ENCODE measurements at places on chromosomes 2 and 18.

- no peak for DNase-seq
Observed at GRCh38 chr2:181140928-181141327, 160.5 kb downstream of the UBE2E3 start.

DNA sequence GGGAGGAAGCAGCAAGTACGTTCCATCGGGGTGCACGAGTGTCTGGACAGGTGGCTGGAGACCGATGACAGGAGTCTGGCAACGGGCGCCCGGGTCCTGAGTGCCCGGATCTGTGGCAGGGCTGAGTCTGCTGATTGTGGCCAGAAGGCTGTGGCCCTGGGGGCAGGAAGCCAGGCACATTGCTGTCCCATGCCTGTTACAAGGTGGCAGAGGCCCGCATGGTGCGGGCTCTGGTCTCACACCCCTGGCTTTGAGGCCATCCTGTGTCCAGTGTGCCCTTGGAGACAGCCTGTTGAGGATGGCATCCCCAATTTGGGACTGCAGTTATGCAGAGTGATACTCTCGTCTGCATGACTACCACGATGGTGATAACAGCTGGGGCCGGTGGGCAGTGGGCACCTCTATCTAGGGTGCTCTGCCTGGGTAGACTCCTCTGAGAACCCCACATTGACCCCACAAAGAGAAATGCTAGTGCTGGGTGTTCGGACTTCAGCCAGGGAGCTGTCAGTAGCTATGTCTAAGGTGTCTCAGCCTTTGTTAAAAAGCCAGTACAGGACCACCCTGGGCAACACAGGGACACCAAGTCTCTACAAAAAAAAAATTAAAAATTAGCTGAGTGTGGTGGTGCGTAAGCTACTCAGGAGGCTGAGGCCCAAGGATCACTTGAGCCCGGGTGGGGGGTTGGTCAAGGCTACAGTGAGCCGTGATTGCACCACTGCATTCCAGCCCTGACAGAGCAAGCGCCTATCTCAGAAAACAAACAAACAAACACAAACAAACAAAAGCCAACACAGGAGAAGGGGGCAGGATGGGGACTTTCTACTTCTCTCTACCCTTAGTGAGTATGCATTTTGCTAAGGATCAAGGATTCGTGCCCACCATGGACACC, 88.3 kb downstream of the RHOB start:
- DNase-seq, result no peak

DNA sequence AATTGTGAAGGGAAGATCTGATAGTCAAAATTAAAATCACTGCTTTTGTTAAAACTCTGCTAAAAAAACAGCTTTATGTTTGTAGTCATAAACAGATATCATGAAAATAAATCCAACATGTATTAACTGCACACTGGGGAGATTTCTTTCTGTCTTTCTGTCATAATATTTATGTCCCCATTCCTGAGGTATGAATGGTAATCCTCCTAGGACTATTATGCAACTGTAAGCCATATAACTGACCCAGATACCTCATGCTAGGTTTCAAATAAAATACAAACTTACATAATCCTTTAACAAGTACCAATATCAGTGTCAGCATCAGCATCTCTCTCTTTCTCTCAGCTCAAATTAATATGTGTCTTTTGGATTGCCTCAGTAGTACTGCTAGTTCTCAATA, 18.2 kb downstream of the IFIH1 start:
- DNase-seq, result peak; percentile 24

DNA sequence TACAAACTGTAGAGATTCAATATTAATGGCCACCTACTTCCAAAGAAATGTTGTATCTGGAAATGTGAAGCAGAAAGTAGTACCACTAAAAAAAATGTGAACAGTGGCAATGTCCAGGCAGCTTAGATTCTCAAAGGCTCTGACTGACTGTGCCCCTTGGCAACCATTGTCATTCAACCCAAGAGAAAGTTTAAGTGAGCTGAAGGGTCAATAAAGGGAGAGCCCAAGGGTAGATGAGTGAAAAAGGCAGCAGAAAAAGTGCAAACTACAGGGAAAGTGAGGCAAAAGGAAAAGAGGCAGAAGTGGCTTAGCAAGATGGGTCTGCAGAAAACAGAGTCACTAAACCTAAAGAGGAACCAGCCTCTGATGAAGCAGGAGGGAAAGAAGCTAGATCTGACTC, 802.9 kb downstream of the CPS1 start:
- no peak for DNase-seq

DNA sequence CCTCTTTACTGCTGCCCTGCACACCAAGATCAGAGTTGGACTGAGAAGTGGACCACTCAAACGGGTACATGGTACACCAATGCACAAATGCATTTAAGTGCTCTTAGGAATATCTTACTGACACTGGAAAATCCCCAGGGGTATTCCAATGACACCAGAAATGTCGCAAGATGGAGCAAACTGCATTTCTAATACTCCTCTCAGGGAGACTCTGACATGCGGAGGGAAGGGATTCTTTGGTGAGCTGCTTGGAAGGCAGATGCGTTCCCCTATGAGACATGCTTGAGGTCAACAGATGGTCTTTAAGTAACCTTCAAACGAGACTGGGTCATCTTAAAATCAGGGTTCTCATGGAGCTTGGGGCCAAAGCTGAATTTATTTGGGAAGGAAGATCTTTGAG, 521.8 kb upstream of the TCF4 start:
- no peak for DNase-seq

GRCh38 chr2:44351088-44351487, 10.2 kb downstream of the PREPL start:
- no peak for DNase-seq

DNA sequence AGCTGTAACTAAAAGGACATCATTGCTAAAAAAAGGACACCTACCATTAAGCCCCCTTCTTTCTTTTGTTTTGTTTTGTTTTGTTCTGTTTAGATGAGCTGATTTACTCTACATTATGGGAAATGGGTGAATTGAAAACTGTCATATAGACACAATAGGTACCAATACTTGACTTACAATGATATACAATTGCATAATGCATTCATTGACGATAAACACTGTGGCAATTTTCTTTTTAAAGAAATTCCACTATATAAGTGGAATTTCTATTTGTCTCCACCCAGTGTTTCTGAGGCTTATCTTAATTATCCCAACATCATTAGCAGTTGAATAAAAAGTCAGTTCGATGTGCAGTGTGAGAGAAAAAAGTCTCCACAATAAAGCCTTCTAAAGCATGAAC, 282.1 kb downstream of the BCL2 start:
- no peak for DNase-seq
